CD4-positive, alpha-beta T cell treated with Interleukin-10 for 1 hour (primary cell): ENCODE measurements at places on chromosomes 5 and 9.

DNA sequence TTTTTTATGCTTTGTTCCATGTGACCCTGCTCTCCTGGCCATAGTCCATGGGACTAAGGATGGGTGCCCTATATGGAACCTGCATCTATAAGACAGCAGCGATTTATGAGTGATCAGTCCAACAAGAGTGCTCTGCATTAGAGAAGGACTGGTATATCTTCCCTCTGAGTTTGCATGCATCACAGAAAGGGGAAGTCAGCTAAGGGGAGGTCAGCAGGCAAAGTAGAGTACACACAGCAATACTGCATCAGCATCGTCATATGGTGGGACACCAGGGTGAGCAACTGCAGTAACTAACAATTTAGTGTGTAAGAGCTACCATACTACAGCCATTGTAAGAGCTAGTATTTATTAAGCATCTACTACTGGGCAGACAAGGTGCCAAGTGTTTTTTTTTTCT lies 311.3 kb downstream of the NDUFS4 start:
- no peak for DNase-seq

GRCh38 chr5:78495800-78496199 lies 135.4 kb downstream of the SCAMP1 start:
- no peak for DNase-seq

GRCh38 chr5:39186722-39187539 lies 32.4 kb downstream of the FYB1 start:
- DNase-seq, result peak; percentile 51

DNA sequence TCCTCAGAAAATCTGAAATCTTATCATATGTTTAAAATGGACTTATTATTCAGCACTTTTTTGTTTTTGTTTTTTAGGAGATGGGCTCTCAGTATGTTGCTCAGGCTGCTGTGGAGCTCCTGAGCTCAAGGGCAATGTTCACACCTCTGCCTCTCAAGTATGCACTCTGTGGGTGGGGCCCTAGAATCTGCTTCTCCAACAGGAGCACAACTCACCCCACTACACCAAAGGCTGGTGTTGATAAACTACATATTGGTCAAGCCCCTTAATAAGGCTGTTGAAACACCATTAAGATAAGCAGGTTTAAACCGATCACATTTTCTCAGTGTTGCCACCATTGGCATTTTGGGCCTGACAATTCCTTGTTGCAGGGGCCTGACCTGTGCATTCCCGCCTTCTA lies 131.6 kb downstream of the FANCC start:
- no peak for DNase-seq

DNA sequence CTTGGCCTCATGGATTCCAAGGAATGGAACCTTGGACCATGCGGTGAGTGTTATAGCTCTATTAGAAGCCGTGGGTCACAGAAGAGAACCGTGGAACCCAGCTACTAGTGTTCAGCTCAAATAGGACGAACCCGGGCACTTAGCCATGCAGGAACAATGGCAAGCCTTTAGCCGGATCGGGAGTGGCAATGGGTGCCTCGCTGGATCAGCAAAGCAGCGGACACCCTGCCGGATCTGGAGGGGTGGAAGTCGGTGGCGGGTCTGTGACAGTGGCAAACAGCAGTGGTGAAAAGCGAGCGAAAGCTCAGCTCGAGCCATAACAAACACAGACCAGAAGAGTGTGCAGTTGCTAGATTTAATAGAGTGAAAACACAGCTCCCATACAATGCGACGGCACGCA lies 2.4 kb upstream of the CDO1 start:
- DNase-seq, result no peak

DNA sequence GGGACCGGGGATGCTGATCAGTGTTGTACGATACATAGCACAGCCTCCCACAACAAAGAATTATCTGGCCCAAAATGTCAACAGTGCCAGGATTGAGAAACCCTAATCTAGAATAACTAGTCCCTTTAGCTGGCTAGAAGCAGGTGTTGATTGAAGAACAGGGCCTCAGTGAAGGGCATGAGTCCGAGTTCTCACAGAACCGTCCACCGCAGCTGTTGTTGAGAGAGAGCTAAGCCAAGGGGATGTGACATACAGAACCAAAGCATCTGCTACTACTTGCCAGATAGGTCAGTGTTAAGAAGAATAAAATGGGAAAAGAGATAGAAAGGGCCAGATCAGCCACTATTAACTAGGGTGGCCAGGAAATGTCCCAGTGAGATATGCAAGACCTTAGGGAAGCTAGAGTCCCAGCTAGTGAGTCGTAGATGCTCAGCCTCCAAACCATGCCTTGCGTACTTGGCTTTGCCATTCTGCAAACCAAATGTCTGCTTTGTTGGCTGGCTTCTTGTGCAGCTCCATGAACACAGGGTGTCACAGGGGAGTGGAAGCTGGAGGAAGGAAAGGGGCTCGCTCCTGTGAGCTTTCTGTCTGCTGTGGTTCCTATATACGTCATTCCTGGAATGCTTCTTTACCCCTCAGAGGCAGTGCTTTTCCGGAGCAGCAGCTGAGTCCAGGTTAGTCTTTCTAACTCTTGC lies 68.9 kb downstream of the FBXO38 start:
- no peak for DNase-seq

DNA sequence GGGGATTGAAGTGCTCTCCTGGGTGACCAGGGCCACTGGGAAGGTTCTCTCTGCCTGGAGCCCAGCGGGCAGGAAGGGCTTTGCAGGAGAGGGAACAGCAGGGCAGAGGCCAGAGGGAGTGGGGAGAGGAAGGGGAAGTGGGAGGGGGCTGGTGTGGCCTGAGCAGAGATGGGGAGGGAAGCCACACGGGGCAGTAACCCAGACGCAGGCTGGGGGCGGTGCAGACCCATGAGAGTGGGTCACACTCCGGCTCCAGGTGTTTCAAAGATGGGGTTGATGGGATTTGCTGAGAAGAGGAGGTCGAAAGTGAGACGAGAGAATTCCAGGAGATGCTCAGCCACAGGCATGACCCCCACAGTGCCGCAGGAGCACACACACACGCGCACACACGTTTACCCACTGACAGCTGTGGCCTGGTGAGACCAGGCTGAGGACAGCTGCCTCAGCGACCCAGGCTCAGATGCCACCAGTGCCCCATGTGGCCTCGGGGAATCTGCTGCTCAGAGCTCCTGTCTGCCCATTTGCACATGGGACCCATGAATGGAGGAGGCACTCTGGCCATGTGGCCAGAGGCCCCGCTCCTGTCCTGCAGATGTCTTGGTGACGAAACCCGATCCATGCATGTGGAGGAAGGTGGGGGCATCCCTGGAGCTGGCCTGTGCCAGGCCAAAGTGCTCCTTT lies 32.7 kb upstream of the FCN2 start:
- DNase-seq, result no peak

DNA sequence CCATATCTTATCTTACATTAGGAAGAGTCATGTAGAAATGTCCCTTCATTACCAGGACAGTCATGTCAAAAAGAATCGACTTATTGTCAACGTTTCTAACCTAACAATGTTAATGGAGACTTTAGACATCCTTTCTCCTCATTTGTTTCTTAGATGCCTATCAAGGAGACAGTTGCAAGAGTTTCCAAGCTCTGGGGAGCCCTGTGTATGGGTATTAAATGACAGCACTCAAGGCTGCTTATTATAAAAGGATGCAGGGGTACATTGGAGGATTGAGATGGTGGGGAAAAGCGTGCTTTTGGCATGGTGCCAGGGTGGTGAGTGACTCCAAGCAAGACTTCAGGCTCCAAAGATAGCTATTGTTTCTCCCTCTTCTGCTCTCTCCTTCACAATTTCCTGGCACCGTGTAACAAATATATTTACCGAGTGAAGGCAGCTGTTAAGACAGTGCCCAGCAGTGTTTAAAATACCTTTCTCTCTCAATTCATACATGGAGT lies 461.3 kb upstream of the CLINT1 start:
- no peak for DNase-seq

GRCh38 chr5:125057912-125058826 lies 311.7 kb upstream of the ZNF608 start:
- DNase-seq, result no peak

GRCh38 chr9:133460405-133461175 lies 812 bp downstream of the CACFD1 start:
- DNase-seq, result peak; percentile 65

DNA sequence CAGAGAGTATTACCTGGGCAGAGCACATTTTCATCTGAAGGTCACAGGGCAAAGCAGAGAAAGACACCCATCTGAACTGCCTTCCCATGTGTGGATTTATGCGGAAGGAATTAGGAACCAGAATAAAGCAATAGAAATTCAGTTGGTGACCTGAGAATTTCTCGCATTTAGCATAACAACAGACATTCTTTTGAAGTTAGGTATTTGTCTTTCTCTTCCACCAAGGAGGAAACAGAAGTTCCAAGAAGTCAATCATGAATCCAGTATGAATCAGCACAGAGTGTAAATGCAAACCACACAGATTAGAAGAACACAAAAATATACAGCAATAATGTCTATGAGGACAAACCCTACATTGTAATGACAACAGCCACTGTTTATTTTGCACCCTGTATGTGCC lies 515.2 kb upstream of the BRINP1 start:
- DNase-seq, result no peak

GRCh38 chr5:167578977-167579692 lies 712.3 kb upstream of the WWC1 start:
- DNase-seq, result no peak

DNA sequence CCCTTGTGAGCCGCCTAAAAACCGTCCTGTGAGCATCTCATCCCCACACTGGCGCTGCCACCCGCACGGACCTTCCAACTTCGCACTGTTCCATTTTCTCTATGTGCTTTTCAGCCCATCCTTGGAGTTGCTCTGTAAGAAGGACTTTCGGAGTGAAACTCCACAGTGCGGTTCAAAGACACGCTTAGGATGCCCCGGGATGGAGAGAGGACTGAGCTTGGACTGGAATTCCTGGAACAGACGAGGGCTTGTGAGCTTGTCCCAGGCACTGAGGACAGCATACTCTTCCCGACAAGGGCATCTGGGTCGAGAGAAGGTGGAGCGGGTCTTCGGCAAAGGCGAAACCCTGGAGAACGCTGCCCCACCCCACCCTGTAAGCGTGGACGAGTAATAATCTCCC lies 187.8 kb downstream of the MEF2C start:
- no peak for DNase-seq

DNA sequence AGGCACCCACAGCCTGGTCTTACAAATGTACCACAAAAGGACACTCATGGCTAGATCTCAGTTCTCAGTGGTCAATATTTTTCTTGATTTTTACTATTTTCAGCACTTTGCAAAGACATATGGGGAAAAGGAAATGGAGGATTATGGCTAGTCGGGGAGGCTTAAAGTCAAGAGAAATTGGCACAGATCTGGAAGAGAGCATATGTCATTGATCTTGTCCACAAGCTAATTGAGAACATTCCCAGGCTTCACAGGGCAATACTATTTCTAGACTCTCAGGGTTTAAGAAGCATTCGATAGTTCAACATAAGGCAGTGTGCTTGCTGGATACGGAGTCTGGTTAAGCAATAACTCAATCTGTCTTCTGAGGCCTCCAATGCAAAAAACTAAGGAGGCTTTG lies 285.8 kb downstream of the ZNF608 start:
- DNase-seq, result no peak

DNA sequence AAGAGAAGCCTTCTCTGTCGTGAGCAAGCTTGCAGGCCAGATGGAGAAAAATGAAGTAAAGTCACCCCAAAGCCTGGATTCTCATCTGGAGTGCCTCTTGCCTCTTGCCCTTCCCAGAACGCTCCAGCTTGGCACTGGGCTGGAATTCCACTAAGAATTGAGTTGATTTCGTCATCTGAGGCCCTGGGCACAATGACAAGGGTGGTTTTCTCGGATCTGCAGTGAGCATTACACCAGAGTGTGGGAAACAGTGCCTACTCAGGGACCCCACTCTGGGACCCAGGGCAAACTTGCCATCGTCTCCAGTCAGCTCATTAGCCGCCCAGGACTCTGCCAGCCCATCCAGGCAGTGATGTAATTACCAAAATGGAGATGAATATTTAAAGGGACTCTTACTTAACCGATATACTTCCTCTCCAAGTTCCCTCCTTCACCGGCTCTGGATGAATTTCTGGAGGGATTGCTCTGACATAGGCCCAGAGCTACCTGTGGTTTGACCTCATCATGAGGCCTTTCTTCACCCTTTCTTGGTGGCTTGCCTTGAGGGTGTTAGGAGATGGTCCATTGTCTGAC lies 44.7 kb upstream of the LCP2 start:
- DNase-seq, result no peak

DNA sequence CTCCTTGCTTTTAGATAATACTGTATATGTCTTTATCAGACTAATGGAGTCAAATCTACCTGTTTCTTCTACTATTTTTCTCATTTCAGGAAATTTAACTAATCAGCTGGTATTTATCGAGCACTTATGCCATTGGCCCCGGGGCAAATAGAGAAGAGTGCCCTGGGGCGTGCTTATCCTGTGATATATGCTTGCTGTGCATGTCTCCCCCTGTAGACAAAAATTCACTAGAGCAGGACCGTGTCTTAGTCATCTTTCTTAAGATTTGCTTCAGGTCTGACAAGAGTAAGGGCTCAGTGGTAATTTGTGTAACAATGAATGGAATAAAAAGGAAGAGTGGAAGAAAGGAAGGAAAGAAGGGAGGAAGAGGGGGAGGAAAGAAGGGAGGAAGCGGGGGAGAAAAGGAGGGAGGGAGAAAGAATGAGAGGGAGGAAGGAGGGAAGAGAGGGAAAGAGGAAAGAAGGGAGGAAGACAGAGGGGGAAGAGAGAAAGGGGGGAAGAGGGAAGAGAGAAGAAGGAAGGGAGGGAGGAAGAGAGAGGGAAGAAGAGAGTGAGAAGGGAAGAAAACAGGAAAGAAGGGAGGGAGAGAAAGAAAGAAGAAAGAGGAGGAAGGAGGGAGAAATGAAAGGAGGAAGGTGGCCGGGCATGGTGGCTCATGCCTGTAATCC lies 295.7 kb upstream of the PANK3 start:
- no peak for DNase-seq
